ENCODE measurements at places on chromosomes 4 and X. TPM values are rescaled to one million over a fixed set of nuclear protein-coding genes. Genes with fewer than 3 reads are reported as not detected.
A peak's percentile ranks its signal among the peaks of the same experiment; 100 is the strongest.

The GPC3 gene
- 270 TPM for total RNA-seq

The ARHGAP36 gene
- not detected for total RNA-seq

GRCh38 chr4:80685214-80685613 is 345.3 kb upstream of the BMP3 start:
- peaks cover 3% of the 10 kb centered on the region for H3K4me1 ChIP-seq
- H3K27me3 ChIP-seq: no peaks in the 10 kb centered on the region
- no peak overlapping the region for H3K27ac ChIP-seq
- peak; percentile 54 for DNase-seq
- no peak overlapping the region for H3K4me3 ChIP-seq

- no peak for DNase-seq
- H3K27ac ChIP-seq: no peak overlapping the region
- no peaks in the 10 kb centered on the region for H3K4me1 ChIP-seq
- H3K4me3 ChIP-seq: no peak overlapping the region
- H3K27me3 ChIP-seq: no peaks in the 10 kb centered on the region
- no peaks in the 10 kb centered on the region for H3K36me3 ChIP-seq
Measured at GRCh38 chr4:97994765-97995465, 148.4 kb downstream of the STPG2 start.

DNA sequence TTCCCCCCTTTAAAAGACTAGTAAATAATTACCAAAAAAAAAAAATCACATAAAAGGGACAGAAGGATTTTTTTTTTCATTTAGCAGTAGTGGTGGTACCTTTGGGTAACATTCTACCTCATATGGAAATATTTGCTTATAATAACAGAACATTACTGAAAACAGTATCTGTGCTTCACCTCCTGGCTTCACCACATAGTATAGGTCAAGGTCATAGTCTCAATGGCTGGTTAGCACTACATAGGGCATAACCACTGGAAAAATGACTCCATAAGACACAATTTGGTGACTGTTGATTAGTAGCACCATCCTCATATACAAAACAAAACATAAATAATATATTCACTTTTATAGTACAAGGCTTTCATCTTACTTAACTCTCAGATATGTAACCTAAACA is 34.7 kb downstream of the MANBA start:
- no peaks in the 10 kb centered on the region for H3K27me3 ChIP-seq
- H3K4me1 ChIP-seq: no peaks in the 10 kb centered on the region
- H3K4me3 ChIP-seq: no peak overlapping the region

DNA sequence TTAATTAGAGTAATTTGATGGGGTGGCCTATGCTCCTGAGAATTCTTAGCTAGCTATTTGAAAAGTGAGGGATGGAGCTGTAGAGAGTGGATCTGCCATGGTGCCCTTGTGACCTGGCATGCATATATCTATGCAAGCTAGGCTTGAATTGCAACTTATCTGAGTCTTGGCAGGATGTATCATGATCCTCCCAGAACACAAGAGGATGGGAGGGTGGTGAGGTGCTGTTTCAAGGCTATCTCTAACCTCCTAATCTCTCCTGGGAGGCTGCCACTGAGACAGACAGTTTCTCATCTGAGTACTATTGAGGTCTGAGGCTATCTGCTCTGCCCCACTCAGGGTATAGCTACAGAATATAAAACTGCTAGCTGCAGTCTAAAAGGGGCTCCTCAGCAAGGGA is 56.6 kb downstream of the BRCC3 start:
- no peaks in the 10 kb centered on the region for H3K36me3 ChIP-seq
- no peak overlapping the region for H3K27ac ChIP-seq
- no peaks in the 10 kb centered on the region for H3K4me1 ChIP-seq
- H3K4me3 ChIP-seq: no peak overlapping the region

- H3K4me1 ChIP-seq: no peaks in the 10 kb centered on the region
- no peak overlapping the region for H3K4me3 ChIP-seq
- H3K27me3 ChIP-seq: no peaks in the 10 kb centered on the region
- peaks cover 8% of the 10 kb centered on the region for H3K36me3 ChIP-seq
Measured at GRCh38 chr4:39227906-39228305, 45.6 kb downstream of the WDR19 start.

DNA sequence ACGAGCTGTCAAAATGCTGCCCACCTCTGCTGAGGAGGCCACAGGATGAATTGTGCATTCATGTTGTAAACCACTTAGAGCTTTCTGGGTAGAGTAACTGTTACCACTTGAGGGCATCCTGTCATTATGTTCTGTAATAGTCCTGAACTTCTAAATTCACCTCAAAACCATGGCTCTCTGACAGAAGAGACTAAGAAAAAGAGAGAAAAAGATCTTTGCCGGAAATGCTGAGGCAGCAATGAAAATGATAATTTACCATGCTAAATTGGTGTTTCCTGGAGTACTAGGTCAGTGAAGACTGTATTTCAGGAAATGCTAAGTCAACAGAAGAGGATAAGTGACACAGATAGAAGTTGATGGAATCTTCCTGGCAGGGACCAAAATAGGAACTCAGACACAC is 942.3 kb upstream of the SLIT2 start:
- H3K27me3 ChIP-seq: no peaks in the 10 kb centered on the region
- H3K36me3 ChIP-seq: no peaks in the 10 kb centered on the region
- H3K4me3 ChIP-seq: no peak overlapping the region
- no peaks in the 10 kb centered on the region for H3K4me1 ChIP-seq

GRCh38 chrX:2960861-2961515 is 31.8 kb upstream of the ARSD start:
- no peaks in the 10 kb centered on the region for H3K4me1 ChIP-seq
- H3K27me3 ChIP-seq: no peaks in the 10 kb centered on the region
- no peak for DNase-seq
- H3K27ac ChIP-seq: no peak overlapping the region
- H3K36me3 ChIP-seq: no peaks in the 10 kb centered on the region

DNA sequence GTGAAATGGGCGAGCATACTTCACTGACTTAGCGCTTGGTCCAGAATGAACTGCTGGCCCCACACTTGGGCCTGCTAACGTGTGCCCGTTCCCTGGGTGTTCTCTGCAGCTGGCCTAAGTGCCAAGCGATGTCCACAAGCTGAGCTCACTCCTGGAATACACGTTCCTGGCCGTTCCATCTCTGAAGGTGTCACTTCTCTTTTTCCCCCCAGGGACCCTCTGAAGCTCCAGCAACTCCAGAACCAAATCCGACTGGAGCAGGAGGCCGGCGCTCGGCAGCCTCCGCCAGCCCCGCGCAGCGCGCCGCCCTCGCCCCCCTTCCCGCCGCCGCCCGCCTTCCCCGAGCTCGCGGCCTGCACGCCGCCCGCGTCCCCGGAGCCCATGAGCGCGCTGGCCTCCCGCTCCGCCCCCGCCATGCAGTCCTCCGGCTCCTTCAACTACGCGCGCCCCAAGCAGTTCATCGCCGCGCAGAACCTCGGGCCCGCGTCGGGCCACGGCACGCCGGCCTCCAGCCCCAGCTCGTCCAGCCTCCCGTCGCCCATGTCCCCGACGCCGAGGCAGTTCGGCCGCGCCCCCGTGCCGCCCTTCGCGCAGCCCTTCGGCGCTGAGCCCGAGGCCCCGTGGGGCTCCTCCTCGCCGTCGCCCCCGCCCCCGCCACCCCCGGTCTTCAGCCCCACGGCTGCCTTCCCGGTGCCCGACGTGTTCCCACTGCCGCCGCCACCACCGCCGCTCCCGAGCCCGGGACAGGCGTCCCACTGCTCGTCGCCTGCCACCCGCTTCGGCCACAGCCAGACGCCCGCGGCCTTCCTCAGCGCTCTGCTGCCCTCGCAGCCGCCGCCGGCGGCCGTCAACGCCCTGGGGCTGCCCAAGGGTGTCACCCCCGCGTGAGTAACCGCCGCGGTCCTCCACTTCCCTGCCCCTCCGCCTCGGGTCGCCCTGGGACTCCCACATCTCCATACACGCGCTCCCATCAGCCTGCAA is 132.3 kb downstream of the CBR4 start:
- H3K4me3 ChIP-seq: peak overlapping the region; percentile 41
- peak overlapping the region; percentile 74 for H3K27ac ChIP-seq
- H3K27me3 ChIP-seq: no peaks in the 10 kb centered on the region
- peaks cover 15% of the 10 kb centered on the region for H3K36me3 ChIP-seq

DNA sequence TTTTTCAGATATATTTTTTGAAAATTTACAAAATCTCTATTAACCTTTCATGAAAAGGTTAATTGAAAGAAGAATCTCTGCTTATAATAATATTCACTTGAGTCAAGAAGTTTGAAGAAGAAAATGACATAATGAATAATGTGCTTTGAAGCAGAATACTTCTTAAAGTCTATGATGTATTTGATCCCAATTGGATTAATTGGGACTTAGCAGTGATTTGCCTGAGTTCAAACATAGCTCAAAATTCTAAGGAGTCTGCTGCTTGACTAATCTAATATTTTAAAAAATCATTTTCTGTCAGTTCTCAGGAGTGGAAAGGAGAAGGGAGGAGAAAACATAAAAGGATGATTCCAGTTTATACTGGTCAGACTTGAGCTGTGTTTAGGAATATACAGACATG is 1150.4 kb upstream of the INTU start:
- no peaks in the 10 kb centered on the region for H3K36me3 ChIP-seq
- no peaks in the 10 kb centered on the region for H3K4me1 ChIP-seq
- DNase-seq: no peak
- no peak overlapping the region for H3K4me3 ChIP-seq
- no peak overlapping the region for H3K27ac ChIP-seq

DNA sequence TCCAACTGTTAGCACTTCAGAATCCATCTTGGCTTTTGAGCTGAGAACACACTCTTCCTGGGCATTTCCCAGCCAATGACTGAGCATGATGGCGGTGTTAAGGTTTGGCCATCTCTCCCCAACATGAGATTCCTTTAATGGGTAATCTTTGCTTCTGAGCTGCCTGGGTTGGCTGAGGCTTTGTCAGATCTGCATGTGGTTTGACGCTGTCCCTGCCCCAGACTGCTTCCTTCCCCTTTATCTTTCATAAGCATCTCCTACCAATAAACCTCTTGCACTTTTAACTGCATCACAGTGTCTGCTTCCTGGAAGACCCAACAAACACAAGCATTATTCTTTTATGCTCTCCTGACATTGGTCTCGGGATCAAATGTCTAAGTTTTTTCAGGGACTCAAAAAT is 31.5 kb upstream of the DIPK2B start:
- no peaks in the 10 kb centered on the region for H3K36me3 ChIP-seq
- H3K27me3 ChIP-seq: peaks cover 39% of the 10 kb centered on the region
- H3K27ac ChIP-seq: no peak overlapping the region
- no peak overlapping the region for H3K4me3 ChIP-seq
- no peaks in the 10 kb centered on the region for H3K4me1 ChIP-seq
- no peak for DNase-seq

DNA sequence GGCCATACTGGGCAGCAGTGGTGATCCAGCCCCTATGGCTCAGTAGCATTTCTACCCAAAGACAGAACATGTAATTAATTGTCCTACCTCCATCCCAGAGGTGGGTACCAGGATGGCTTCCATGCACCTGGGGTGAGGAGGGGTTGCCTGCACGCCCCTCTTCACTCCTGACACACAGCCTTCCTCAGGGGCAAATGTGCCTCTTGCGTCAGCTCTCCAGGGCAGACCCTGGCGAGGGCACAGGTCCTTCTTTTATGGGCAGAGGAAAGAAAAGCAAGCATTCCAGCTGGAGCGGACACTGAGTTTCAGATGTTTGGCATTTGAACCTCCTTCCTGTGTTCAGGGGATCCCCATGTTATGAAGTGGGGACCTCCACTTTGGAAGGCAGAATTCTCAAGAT is 95.6 kb downstream of the PHKA2 start:
- no peak overlapping the region for H3K4me3 ChIP-seq
- DNase-seq: no peak
- no peaks in the 10 kb centered on the region for H3K27me3 ChIP-seq
- H3K4me1 ChIP-seq: no peaks in the 10 kb centered on the region
